ENCODE measurements at places on chromosomes 7 and 10.

DNA sequence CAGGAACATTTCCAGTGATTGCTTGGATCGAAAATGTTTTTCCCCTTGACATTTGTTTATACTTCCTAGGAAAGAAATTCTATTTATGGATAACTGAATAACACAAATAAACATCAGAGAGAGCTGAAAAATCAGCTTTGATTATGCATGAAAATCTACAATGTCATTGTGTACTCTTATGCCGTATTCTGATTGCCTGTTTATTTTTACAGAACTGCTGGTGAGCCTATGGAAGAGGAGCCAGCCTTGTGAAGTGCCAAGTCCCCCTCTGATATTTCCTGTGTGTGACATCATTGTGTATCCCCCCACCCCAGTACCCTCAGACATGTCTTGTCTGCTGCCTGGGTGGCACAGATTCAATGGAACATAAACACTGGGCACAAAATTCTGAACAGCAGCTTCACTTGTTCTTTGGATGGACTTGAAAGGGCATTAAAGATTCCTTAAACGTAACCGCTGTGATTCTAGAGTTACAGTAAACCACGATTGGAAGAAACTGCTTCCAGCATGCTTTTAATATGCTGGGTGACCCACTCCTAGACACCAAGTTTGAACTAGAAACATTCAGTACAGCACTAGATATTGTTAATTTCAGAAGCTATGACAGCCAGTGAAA, 121.5 kb downstream of the TWIST1 start:
- DNase-seq = no peak

- DNase-seq = no peak
Measured at GRCh38 chr10:23693925-23694324, 255.1 kb downstream of the OTUD1 start.

DNA sequence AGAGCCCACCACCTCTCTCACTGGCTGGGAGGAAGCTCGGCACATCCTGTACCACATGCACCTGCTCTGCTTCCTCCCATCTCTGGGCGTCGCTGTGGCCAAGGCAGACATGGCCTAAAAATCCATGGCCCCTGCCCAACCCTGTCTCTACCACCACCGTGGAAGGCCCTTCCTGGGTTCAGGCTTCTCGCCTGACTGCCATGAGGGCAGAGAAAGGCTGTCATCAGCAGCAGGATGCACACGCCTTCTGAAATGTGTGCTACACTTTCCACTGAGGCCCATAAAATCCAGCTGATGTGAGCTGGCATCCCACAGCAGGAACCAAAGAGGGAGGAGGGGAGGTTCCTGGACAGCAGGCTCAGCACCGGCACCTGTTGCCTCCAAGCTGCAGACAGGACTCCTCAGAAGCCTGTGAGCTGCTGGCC, 93.4 kb downstream of the PTPRN2 start:
- no peak for DNase-seq

- DNase-seq = no peak
Measured at GRCh38 chr7:80124526-80125264, 9.9 kb upstream of the GNAI1 start.

DNA sequence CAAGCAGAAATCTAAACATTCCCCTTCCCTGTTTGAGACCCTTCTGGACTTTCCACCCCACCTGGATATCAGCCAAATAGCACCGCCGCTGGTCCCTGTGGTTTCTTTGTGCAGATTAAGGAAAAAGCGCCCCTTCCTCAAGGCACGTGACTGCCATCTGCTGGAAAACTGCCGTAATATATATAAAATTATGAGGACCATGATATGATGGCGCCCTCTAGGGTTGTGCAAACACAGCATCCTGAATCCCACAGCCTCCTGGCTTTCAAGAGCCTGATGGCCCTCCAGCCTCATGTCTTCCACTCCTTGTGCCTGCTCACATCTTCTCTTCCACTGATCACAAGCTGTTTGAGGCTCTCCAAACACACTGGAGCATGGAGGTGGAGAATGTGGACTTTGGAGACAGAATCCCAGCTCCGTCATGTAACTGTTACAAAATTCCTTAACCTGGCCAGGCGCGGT, 121.3 kb downstream of the MYL10 start:
- peak; percentile 34 for DNase-seq

DNA sequence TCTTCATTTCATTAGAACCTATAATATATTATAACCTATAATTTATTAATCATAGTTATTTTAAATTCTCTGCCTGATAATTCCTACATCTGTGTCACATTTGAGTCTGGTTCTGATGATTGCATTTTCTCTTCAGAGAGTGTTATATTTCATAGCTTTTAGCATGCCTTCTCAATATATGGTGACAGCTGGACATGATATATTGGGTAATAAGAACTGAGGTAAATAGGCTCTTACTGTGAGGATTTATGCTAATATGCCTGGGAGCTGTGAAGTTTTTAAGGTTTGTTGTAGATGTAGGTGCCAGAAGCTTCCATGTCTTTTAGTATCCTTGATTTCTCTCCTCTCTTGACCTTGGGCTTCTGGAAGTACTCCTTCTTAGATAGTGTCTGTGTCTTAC, 325.9 kb upstream of the SEMA3D start:
- DNase-seq = no peak

GRCh38 chr10:47154762-47155161, 145.2 kb upstream of the GDF10 start:
- no peak for DNase-seq

DNA sequence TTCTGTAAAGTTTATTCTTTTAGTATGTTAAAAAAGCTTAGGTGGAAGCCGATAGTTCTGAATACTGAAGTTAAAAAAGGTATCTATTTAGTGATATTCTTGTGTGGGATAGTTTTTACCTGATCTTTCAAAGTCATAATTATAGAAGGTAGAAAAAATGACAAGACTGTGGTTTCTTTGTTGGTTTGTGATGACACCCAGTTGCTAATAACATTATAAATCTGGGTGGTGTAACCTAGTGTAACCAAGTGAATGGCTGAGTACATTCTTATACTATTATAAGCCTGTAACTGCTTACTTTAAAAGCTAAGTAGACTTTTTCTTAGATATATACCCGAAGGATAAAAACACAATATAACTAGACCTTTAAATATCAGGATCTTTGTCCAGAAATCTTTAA, 2.3 kb downstream of the CDK13 start:
- no peak for DNase-seq

- DNase-seq = no peak
Measured at GRCh38 chr7:130891254-130892094, 157.5 kb upstream of the KLF14 start.

GRCh38 chr10:59388671-59388976, 26.3 kb upstream of the FAM13C start:
- DNase-seq = no peak

GRCh38 chr10:688312-689120, 952 bp downstream of the DIP2C start:
- DNase-seq = no peak

- no peak for DNase-seq
Measured at GRCh38 chr10:89921403-89921802, 220.0 kb downstream of the KIF20B start.

All from NK-92 treated with Interleukin-12 subunit alpha and Interleukin-12 subunit beta, amount 100 ng/mL, for 24 hours (cell line).